ENCODE measurements at places on chromosomes 5 and 9.

DNA sequence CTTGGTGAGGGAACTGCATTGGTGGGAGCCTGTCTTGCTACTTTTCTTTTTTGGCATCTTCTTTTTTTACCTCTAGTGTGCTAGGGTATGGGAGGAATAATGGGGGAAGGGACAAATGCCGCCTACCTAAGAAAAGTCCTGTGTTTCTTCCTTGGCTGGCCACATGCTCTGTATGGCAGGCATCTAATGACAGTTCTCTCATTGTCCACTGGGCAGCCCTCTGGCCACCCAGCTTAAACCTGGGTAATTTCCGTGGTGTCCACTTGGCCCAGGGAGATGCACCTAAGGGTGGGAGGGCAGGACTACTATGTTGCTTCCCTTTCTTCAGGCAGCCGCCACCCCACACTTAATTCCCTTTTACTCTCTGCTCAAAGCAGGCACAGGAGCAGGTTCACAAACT is 173.1 kb downstream of the YTHDC2 start:
- no peak overlapping the region for H3K27ac ChIP-seq
- DNase-seq, result no peak
- H3K4me3 ChIP-seq, result no peak overlapping the region
- no peaks in the 10 kb centered on the region for H3K27me3 ChIP-seq
- H3K4me1 ChIP-seq, result no peaks in the 10 kb centered on the region

GRCh38 chr5:89080467-89081116 is 197.6 kb upstream of the MEF2C start:
- H3K4me1 ChIP-seq, result no peaks in the 10 kb centered on the region
- DNase-seq, result no peak
- no peaks in the 10 kb centered on the region for H3K27me3 ChIP-seq
- H3K36me3 ChIP-seq, result no peaks in the 10 kb centered on the region
- H3K4me3 ChIP-seq, result no peak overlapping the region

- H3K27me3 ChIP-seq, result peaks cover 2% of the 10 kb centered on the region
- H3K4me3 ChIP-seq, result no peak overlapping the region
- no peaks in the 10 kb centered on the region for H3K4me1 ChIP-seq
- H3K27ac ChIP-seq, result no peak overlapping the region
These were observed 4.9 kb upstream of the SPATA31C2 start for GRCh38 chr9:88143179-88143578.

GRCh38 chr5:120765189-120765588 is 301.1 kb downstream of the PRR16 start:
- no peak overlapping the region for H3K4me3 ChIP-seq
- DNase-seq, result no peak
- H3K27ac ChIP-seq, result no peak overlapping the region
- H3K27me3 ChIP-seq, result no peaks in the 10 kb centered on the region
- H3K36me3 ChIP-seq, result no peaks in the 10 kb centered on the region

DNA sequence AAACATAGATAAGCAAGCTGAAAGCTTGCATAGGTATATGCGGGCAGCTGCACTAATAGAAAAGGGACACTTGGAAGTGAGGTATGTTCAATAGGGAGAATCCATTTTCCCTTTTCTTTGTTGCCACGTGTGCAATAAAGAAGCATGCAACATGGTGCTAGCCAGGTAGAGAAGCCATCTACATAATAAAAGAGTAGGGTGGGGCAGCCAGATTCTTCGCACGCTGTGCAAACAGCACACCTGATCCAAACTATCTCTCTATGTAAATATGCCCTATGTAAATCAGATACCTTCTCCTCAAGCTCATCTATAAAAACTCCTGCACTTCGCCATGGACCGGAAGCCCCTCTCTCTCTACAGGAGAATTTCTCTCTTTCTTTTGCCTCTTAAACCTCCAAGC is 91.9 kb upstream of the C9orf72 start:
- no peaks in the 10 kb centered on the region for H3K36me3 ChIP-seq
- no peaks in the 10 kb centered on the region for H3K27me3 ChIP-seq
- H3K4me1 ChIP-seq, result no peaks in the 10 kb centered on the region
- no peak overlapping the region for H3K4me3 ChIP-seq
- DNase-seq, result no peak
- H3K27ac ChIP-seq, result no peak overlapping the region

All from T-cell (primary cell).